ENCODE measurements at places on chromosomes 1 and 21. TPM values are rescaled to one million over a fixed set of nuclear protein-coding genes. Genes with fewer than 3 reads are reported as not detected.

Gene FAM177B
- not detected for total RNA-seq

Gene VAV3
- 0.64 TPM for total RNA-seq

DNA sequence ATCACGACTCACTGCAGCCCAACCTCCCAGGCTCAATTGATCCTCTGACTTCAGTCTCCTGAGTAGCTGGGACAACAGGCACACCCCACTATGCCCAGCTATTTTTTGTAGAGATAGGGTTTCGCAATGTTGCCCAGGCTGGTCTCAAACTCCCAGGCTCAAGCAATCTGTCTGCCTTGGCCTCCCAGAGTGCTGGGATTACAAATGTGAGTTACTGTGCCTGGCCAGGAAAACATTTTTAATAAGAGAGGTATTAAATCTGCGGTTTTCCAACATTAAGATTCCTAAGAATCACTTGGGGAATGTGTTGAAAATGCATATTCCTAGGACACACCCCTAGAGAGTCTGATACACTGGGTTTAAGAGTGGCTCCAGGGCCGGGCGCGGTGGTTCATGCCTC, 8.7 kb downstream of the CSF1 start:
- no peak for DNase-seq
- no peaks in the 10 kb centered on the region for H3K27me3 ChIP-seq
- H3K4me1 ChIP-seq, result peaks cover 12% of the 10 kb centered on the region
- H3K27ac ChIP-seq, result peak overlapping the region; percentile 2
- H3K36me3 ChIP-seq, result peaks cover 94% of the 10 kb centered on the region

- H3K27ac ChIP-seq, result no peak overlapping the region
- no peaks in the 10 kb centered on the region for H3K36me3 ChIP-seq
- H3K27me3 ChIP-seq, result no peaks in the 10 kb centered on the region
- DNase-seq, result no peak
- no peaks in the 10 kb centered on the region for H3K4me1 ChIP-seq
Measured at GRCh38 chr1:59468828-59469428, 172.0 kb downstream of the FGGY start.

DNA sequence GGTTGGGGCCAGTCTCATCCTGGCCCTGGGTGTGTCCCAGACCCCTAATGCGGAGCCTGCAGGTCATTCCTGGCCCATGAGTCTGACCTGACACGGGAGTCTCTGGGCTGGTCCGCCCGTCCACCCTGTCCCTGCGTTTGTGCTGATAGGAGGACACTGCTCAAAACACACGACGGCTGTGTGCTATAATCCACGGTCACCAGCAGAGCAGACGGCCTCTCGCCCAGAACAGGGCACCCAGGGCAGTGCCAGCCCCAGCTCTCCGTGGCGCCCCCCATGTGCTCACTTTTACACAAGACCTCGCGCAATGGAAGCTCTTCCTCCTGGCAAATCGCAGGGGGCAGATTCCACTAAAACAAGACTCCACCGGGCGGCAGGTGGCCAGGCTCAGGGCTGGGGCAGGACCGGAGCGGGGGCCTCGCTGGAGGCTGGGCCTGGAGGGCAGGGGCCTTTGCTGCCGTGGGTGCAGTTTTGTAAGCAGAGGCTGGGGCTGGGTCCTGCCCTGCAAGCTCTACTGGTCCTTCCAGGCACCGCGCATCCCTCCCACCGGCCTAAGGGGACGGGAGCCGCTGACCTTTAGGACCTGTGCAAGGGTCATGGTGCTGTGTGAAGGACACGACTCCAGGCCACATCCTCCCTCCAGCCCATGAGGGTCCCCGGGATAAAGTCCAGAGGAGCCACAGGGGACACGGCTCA, 10.6 kb upstream of the SLC19A1 start:
- H3K4me1 ChIP-seq, result no peaks in the 10 kb centered on the region
- H3K27ac ChIP-seq, result no peak overlapping the region
- H3K36me3 ChIP-seq, result no peaks in the 10 kb centered on the region
- no peak overlapping the region for H3K4me3 ChIP-seq
- H3K27me3 ChIP-seq, result no peaks in the 10 kb centered on the region

DNA sequence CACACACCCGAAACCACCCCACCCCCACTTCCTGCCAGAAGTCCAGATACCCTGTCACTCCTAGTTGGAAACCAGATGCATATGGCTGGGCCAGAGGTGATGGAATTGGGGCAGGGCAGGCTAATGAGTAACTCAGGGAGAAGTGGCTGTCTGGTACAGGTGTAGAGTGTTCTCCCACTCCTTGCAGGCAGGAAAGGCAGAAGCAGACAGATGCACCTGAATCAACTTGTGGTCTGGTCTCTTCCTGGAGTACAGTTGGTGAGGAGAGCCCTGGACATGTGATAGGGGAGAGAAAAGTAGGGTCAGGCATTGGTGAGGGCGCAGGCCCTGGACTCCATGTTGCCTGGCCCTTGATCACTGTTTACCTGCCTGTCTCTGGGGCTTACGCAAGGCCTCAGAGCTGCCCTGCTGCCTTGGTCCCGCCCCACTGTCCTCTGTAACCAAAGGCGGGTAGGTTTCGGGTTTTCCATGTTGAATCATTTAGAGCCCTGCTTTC, 2.5 kb downstream of the CGN start:
- no peaks in the 10 kb centered on the region for H3K36me3 ChIP-seq
- H3K4me1 ChIP-seq, result peaks cover 13% of the 10 kb centered on the region
- no peak overlapping the region for H3K4me3 ChIP-seq
- no peaks in the 10 kb centered on the region for H3K27me3 ChIP-seq
- no peak for DNase-seq
- no peak overlapping the region for H3K27ac ChIP-seq

DNA sequence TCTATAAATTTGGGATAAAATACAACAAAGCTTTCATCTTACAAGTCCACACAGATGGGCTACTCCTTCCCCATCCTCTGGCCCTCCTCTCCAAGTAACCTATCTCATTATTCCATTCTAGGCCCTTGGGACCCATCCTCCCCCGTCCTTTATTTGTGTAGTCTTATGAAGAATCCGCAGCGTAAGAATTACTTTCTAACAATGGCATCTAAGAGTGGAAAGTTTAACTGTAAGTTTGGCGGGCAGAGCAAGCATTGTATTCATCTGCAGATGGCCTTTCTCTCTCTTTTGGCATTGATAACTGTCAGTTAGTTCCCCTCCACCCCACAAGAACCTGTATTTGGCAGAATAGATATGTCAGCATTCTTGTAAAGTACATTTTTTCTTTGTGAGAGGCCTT, 91.9 kb upstream of the TSPAN2 start:
- DNase-seq, result no peak
- no peak overlapping the region for H3K27ac ChIP-seq
- no peaks in the 10 kb centered on the region for H3K36me3 ChIP-seq
- H3K4me1 ChIP-seq, result peaks cover 24% of the 10 kb centered on the region
- H3K27me3 ChIP-seq, result no peaks in the 10 kb centered on the region
- H3K4me3 ChIP-seq, result no peak overlapping the region

DNA sequence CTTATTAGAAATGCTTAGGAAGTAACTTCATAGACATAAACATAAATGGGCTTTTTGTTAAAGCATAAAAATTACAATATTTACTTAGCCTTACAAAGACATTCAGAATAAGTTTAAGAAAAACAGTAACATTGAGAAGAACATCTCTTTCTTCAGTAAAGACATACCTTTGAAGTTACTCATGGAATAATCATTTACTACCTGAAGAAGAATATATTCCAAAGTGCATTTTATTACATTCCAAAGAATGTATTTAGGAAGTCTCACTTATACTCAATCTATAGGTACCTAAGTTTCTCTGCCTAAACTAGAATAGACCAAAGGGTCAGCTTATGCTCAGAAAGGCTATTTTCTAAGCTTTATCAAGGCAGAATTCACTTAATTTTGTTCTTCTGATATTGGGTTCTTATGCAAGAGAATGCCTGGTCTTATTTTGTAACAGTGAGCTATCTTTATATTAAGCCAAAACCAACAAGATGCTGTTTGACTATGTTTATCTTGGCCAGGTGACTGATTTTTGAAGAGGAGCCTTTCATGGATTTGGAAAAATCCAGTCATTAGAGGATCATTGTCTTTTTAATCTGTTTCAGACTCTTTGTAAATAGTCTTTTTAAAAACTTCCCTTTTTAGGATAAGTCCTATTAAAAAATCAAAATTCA, 110.1 kb downstream of the OLFML2B start:
- no peaks in the 10 kb centered on the region for H3K36me3 ChIP-seq
- H3K4me3 ChIP-seq, result no peak overlapping the region
- DNase-seq, result no peak
- H3K4me1 ChIP-seq, result peaks cover 15% of the 10 kb centered on the region
- no peaks in the 10 kb centered on the region for H3K27me3 ChIP-seq

GRCh38 chr1:87252406-87252805, 76.3 kb upstream of the LMO4 start:
- no peak overlapping the region for H3K4me3 ChIP-seq
- no peak overlapping the region for H3K27ac ChIP-seq
- no peaks in the 10 kb centered on the region for H3K4me1 ChIP-seq
- DNase-seq, result no peak
- H3K36me3 ChIP-seq, result no peaks in the 10 kb centered on the region

DNA sequence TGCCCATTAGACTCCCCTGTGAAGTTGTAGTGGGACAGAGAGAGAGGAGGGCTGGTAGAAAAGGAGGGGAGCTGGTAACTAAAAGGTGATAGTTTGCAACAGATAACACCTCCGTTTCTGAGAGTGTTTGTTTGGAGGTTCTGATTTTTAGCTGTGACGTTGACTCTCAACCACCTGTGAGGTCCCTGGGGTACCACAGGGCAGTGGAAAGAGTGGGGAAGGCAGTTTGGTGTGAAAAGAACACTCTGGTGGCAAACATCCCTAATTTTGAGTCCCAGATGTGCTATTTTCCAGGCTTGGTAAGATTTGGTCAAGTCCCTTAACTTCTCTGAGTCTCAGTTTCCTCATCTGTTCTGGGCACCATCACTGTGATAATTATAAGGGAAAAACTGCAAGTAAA, 29.3 kb downstream of the RAB3B start:
- H3K36me3 ChIP-seq, result no peaks in the 10 kb centered on the region
- no peak overlapping the region for H3K27ac ChIP-seq
- no peaks in the 10 kb centered on the region for H3K4me1 ChIP-seq
- DNase-seq, result no peak

GRCh38 chr1:89873288-89873687, 52.5 kb downstream of the LRRC8D start:
- DNase-seq, result no peak
- no peaks in the 10 kb centered on the region for H3K36me3 ChIP-seq
- H3K27ac ChIP-seq, result no peak overlapping the region
- no peaks in the 10 kb centered on the region for H3K4me1 ChIP-seq

DNA sequence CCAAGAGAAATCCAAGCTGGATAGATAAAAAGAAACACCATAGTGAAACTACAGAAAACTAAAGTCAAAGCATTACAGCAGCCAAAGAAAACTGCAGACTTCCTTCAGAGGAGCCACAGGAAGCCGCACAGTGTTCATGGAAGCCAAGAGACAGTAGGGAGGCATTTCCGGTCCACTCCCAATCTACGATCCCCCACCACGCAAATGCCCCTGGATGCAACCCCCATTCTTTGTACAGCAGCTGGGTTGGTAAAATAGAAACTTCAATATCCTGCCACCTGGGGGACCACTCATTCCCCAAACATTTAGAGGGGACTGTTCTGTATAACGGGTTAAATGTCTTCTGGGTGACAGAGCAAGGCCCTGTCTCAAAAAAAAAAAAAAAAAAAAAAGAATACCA, 43.9 kb upstream of the TSPEAR start:
- no peaks in the 10 kb centered on the region for H3K4me1 ChIP-seq
- no peak overlapping the region for H3K27ac ChIP-seq
- no peak for DNase-seq

GRCh38 chr1:233640179-233640578, 26.3 kb downstream of the KCNK1 start:
- no peak for DNase-seq
- H3K36me3 ChIP-seq, result no peaks in the 10 kb centered on the region
- H3K27ac ChIP-seq, result no peak overlapping the region
- no peaks in the 10 kb centered on the region for H3K27me3 ChIP-seq

- no peaks in the 10 kb centered on the region for H3K27me3 ChIP-seq
- H3K36me3 ChIP-seq, result peaks cover 6% of the 10 kb centered on the region
- DNase-seq, result no peak
- H3K4me1 ChIP-seq, result peaks cover 23% of the 10 kb centered on the region
Measured at GRCh38 chr1:155256058-155256852, 972 bp upstream of the ENTREP3 start.

Measured in ascending aorta (tissue), 2 donors.